ENCODE measurements at places on chromosomes 2 and 18.

GRCh38 chr2:218362606-218363005 is 5.9 kb downstream of the CATIP start:
- ATAC-seq, result no peak

DNA sequence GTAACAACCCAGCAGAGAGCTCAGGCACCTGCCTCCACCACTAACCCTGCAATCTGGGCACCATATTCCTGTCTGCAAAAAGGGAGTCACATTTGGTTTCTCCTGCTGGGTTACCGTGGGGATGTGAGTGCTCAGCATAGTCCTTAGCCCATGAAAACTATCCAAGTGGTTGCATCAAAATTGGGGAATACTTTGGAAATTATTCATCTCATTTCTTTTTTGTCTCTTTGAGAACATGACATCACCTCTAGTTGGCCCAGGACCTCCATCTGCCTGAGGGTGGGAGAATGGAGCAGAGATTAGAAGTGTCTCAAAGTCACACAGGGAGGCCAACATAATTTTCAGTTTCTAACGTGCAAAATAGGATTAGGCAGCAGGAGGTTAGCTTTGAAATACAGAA is 19.3 kb upstream of the SPP2 start:
- no peak for ATAC-seq

DNA sequence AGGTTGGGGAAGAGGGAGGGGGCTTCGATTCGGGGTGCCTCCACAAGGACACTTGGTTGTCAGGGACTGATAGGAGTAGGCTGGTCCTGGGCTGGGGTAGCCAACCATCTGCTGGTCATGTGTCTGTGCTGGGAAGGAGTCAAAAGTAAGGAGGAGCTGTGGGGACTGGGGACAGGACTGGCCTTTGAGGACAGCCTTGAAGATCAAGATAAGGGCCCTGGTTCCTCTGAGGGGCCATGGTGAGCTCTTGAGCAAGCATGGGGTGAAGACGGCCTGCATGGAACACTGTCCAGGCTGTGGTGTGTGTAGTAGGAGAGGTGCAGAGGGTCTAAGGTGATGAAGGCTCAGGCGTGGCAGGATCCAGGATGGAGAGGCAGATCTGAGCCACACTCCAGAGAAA is 1.7 kb downstream of the CYP27A1 start:
- ATAC-seq, result no peak

GRCh38 chr2:209519906-209520305 is 96.1 kb downstream of the MAP2 start:
- no peak for ATAC-seq

GRCh38 chr2:55837073-55837472 is 86.5 kb downstream of the EFEMP1 start:
- ATAC-seq, result no peak

- ATAC-seq, result no peak
These were observed 149.9 kb downstream of the SETBP1 start for GRCh38 chr18:44830581-44830980.

DNA sequence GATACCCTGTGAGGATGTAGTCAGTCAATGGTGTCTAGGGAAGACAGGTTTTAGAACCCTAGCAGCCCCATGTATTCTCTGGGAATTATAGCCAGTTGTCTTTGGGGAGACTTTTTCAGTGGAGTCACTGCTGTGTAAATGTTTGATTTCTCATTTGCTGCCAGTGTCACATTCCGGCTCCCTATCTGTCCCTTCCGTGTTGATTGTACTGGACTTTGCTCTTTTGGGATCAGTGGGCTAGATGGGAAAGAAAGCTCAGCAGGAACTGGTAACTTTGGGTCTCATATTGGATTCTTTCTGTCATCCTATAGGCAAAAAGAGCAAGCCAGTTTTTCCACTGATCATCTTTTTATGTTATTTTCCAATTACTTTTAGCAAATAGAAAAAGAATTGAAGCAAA is 70.1 kb downstream of the GTF3C3 start:
- ATAC-seq, result no peak

- no peak for ATAC-seq
These were observed 873.8 kb upstream of the GCFC2 start for GRCh38 chr2:76584474-76584873.

GRCh38 chr18:24053211-24053610 is 38.7 kb downstream of the TTC39C start:
- 0 out of 3 replicates have a peak, but pooled peaks have one; percentile 18 for ATAC-seq

- peak; percentile 89 for ATAC-seq
These were observed 142.5 kb upstream of the L3MBTL4 start for GRCh38 chr18:6557057-6557769.

DNA sequence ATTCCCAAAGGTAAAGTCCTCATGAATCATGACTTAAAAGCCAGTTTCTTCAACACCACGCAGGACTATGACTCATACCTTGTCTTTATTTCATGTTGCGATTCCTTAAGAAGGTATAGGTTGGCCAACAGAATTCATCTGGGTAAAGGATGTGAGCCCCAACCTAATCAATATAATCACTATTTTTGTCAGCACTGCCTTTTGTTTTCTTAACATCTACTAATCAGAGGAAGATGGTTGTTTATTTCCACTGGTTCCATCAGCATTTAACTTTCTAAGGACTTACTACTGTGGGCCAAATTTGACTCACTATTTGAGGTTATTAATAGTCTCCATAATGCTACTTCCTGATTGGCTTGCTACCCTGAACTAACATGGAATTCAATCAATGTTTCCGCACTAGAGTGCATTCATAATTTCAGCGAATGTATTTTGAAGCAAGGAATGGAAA is 78.6 kb downstream of the SCG2 start:
- ATAC-seq, result no peak

- no peak for ATAC-seq
These were observed 53.6 kb upstream of the RFX8 start for GRCh38 chr2:101528501-101528900.

DNA sequence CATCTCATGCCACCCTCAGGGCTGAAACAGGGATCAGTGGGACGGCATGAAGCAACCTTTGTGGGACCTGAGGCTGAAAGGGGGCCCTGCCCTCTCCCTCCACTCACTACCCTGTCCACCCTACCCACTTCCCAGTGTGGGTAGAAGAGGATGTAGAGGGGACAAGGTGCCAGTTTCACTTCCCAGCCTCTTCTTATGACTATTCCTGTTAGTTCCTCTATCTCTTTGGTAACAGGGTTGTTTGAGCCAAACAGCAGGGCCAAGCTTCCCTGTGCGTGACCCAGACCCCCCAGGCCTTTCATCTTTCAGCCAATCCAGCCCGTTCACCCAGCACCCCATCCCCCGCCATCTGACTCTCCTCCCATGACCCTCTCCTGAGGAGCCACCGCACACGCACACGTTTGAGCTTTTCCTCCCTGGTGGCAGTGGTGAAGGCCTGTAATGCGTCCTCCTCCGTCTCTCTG is 82.3 kb downstream of the STPG4 start:
- no peak for ATAC-seq

- ATAC-seq, result no peak
These were observed 148.5 kb upstream of the CBLN2 start for GRCh38 chr18:72692595-72692994.

- peak; percentile 45 for ATAC-seq
These were observed 205.8 kb upstream of the SMAD2 start for GRCh38 chr18:48136051-48136826.

DNA sequence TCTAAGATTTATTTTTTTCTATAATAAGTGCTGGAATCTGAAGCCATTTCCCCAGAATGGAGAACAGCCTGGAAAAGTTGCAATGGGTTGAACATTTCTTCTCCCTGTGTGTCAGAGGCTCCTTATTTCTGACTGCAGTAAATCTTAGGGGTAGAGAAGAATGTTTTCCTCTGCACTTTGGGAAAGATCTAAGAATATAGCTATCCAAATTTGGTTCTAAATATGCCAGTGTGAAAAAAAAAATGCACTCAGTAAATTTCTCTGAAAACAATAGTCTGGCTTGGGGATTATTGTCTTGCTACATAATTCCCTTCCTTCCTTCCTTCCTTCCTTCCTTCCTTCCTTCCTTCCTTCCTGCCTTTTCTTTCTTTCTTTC is 19.7 kb upstream of the CYRIA start:
- ATAC-seq, result no peak

DNA sequence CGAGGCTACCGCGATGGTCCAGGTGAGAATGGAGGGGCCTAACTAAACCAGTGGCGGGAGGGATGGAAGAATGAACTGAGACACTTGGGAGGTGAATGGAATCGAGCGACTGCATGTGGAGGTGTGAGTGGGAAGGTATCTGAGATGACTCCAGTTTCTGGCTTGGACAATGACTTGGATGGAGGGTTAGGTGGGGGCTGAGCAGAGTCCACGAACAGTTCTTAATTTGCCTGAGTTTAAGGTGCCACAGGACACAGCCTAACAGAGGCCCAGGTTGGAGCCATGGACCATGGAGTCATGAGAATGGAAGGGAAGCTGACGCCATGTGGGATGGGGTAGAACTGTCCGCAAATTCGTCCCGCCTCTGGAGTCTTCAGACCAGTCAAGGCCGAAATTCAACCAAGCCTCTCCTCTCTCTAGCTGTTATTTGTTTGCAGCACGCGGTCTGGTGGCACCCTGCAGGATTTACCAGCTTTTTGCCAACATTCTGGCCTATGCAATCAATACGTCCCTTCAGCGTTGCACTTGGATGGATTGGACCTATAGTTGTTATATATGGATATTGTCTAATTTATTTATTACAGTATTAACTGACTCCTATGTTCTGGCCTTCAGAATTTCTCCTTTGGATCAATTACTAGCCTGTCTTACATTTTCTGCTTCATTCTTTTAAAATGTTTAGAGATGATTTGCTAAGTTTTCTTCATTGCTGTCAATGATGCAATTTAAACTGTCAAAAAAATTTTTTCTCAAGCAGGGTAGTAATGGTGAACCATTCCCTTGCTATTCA is 940 bp upstream of the BOLA3 start:
- ATAC-seq, result peak; percentile 11

- ATAC-seq, result peak; percentile 84
These were observed 125.7 kb downstream of the RBMS1 start for GRCh38 chr2:160367887-160368286.

- ATAC-seq, result no peak
These were observed 145.2 kb downstream of the RAD51AP2 start for GRCh38 chr2:17373041-17373440.

- ATAC-seq, result peak; percentile 36
These were observed 66.6 kb downstream of the BCL2 start for GRCh38 chr18:63253014-63253413.

GRCh38 chr2:238720232-238720672 is 127.6 kb upstream of the TWIST2 start:
- peak; percentile 74 for ATAC-seq

GRCh38 chr2:210673117-210673516 is 116.7 kb downstream of the CPS1 start:
- ATAC-seq, result no peak

DNA sequence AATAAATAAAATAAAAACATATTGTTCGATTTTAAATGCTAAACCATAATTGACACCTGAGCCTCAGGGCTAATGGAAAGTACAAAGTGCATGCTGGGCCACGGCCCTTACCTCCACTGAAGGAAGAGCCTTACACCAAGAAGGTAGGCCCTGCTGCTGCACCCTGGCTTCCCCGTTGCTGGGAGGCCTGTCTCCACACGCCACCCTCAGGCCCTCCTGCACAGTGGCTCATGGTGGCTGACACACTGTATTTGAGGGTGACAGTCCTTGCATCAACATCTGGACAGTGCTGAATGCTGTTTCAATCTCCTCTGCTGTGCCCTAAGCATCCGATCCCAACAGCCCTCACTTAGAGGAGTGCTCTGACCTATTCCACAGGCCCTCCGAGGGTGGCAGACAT is 39.3 kb upstream of the EDAR start:
- ATAC-seq, result no peak

DNA sequence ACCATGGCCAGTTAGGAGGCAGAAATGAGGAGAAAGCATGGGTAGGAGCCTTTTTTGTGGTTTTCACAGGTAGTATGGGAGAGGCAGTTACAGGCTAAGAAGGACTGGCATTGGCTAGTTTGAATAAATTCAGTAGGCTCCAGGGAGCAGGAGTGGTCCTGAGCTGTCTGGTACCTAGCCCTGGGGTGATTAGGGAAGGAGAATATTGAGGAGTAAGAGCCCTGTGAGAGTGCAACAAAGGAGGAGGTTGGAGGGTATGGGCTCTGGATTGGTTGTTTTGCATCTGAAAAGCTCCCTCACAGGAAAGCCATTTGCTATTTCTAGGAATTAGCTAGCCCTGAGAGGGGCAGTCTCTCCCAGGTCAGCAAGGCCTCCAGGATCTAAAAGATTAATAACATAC is 13.3 kb upstream of the TCF7L1 start:
- no peak for ATAC-seq

- no peak for ATAC-seq
These were observed 109.1 kb downstream of the SMAD7 start for GRCh38 chr18:48841381-48842258.

GRCh38 chr2:105718846-105719481 is 25.7 kb upstream of the NCK2 start:
- ATAC-seq, result no peak

GRCh38 chr18:7272311-7273049 is 41.6 kb downstream of the LRRC30 start:
- no peak for ATAC-seq

GRCh38 chr2:170052151-170052550 is 125.8 kb upstream of the MYO3B start:
- peak; percentile 47 for ATAC-seq

DNA sequence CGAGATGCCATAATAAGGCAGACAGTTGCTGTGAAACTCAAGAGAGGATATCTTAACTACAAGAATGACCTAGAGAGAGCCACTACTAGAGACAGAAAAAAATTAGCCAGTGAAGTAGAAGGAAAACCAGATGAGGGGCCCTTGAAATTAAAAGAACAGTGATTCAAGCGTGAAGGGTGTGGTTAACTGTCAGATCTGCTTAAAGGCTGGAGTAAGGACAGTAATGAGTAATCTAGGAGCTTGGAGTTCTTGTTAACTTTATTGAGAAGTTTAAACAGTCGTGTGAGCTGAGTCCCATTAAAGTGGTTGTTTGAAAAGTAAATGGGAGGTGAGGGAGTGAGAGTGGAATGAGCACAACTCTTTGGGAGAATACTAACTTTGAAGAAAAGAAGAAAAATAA is 21.3 kb downstream of the PIGN start:
- ATAC-seq, result no peak

- no peak for ATAC-seq
These were observed 548.0 kb downstream of the CNTNAP5 start for GRCh38 chr2:124572934-124573634.

- ATAC-seq, result no peak
These were observed 185.1 kb downstream of the SCG2 start for GRCh38 chr2:223416815-223417610.

- no peak for ATAC-seq
These were observed 48.4 kb downstream of the CNGA3 start for GRCh38 chr2:98394595-98395153.

GRCh38 chr2:71150082-71150816 is 19.8 kb downstream of the MPHOSPH10 start:
- ATAC-seq, result no peak

DNA sequence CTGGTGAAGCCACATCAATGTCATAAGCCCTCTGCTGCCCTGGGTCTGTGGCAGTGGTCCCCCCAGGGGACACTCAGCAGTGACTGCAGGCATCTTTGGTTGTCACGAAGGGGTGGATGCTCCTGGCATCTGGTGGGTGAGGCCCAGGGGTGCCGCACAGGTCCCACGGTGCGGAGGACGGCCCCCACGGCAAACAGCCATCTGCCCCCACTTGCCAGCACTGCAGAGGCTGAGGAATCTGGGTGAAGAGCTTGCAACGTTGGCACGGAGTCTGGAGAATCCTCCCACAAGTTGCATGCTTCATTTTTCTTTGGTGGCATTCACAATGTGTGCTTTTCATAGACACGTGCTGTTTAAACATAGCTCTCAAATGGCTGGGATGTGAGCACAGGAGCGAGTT is 105.1 kb upstream of the PXDN start:
- no peak for ATAC-seq
